ENCODE measurements at places on chromosomes 13 and 19.
A peak's percentile ranks its signal among the peaks of the same experiment; 100 is the strongest.

DNA sequence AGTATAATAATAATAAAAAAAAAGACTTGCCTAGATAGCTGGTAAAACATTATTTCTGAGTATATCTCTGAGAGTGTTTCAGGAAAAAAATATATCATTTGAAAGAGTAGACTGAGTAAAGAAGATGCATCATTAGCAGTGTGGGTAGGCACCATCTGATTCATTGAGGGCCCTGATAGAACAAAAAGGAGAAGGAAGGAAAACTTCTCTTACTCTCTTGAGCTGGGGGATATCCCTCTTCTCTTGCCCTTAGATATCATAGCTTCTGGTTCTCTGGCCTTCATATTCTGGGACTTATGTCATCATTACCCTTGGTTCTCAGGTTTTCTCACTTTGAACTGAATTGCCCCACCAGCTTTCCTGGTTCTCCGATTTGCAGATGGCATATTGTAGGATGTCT, 177.6 kb upstream of the EDNRB start:
- no peak for DNase-seq

GRCh38 chr13:98839856-98840769, 87.6 kb upstream of the SLC15A1 start:
- peak; percentile 55 for DNase-seq

- DNase-seq = no peak
These were observed 95.2 kb downstream of the GGACT start for GRCh38 chr13:100493418-100493817.

GRCh38 chr13:30750036-30750435, 14.7 kb downstream of the ALOX5AP start:
- DNase-seq = no peak

GRCh38 chr19:58154287-58154678, 3.7 kb upstream of the ZNF329 start:
- peak; percentile 6 for DNase-seq

- DNase-seq = no peak
These were observed 12.9 kb downstream of the STARD13 start for GRCh38 chr13:33272531-33273124.
